ENCODE measurements at places on chromosomes 5 and 9.

DNA sequence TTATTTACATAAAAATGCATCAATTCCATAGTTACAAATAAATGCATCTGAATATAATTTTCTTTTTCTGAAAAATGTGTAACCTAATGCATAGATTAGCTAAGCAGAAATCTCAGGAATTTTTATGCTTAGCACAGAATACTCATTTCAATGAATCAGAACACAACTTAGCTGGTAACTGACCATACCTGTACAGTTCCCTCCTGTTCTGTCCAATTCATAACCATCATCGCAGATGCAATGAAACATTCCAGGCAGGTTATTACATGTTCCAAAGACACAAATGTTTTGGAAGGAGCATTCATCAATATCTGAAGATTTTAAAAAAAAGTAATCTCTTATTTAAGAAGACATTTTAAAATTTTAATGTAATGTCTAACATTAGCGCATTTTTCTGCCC, 219.4 kb downstream of the FBN2 start:
- DNase-seq: no peak

GRCh38 chr9:2800394-2801179, 43.3 kb downstream of the PUM3 start:
- DNase-seq: peak; percentile 25

GRCh38 chr9:131276094-131276888, at the start of gene FAM78A:
FAM78A (minus strand) TSS chr9:131276510; CDS start chr9:131276179, 331 bp downstream.
- DNase-seq: peak; percentile 10

DNA sequence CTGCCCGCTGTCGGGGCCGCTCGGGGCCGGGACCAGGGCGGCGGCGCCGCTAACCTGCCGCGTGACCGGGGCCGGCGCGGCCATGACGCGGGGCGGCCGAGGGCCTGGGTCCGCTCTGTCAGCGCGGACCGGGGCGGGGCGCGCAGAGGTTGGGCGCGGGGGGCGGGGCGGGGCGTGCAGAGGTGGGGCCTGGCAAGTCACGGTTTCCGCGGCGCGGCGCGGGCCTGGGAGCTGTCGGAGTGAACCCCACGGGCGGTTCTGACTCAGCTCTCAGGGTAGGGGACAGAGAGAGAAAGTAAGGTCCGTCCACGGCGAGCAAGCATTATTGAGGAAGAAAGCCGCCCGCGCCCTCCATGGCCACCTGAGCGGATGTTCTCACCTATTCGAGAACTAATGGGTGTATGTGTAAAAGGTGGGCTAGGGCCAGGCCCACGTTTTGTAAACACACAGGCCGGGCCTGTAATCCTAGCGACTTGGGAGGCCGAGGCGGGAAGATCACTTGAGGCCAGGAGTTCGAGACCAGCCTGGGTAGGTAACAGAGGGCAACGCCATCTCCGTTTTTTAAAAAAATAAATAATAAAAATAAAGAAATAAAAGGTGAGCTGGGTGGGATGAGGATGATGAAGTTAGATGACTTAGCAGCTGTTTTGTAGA, at the start of gene PRXL2C:
TSS of gene PRXL2C (minus strand) at position 120 of the 654 bp plus-strand sequence. CDS start at position 84, 36 bp downstream.
- peak; percentile 65 for DNase-seq

GRCh38 chr5:123882965-123883345, 371.0 kb downstream of the CSNK1G3 start:
- DNase-seq: peak; percentile 9

DNA sequence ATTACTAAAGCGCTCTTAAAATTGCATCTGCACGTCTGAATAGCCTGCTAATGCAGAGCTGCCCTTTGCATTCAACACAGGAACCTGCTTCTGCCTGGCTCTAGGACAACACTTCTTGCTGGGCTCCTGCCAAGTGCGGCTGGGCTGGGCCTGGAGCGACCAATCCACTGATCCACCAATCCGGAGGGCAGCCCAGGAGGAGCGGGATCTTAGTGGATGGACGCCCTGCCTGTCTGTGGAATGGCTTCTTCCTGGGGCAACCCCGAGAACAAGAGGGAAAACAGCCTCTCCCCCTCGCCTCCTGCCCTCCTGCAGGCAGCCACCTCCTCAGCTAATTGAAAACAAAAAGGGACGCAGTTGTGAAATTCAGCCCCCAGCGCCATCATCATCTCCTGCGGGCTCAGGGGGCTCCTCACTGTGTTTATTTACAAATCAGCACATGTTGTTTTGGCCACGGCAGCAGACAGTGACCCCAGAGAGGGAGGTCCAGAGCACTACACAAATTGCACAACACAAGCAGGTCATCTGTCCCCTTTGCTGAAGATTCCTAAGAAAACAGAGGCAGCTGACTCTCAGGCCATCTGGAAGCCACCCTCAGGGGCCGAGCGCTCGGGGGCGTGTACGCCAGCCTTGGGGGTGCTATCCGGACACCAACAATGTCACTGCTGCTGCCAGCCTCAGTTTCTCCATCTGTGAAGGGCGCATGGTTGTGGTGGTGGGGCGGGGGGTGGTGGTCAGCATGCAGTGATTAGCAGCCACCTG, 57.3 kb downstream of the GADD45G start:
- DNase-seq: peak; percentile 96

GRCh38 chr5:180820788-180821321, 18.2 kb upstream of the MGAT1 start:
- no peak for DNase-seq

- no peak for DNase-seq
Measured at GRCh38 chr5:180824630-180825476, 22.2 kb upstream of the MGAT1 start.

DNA sequence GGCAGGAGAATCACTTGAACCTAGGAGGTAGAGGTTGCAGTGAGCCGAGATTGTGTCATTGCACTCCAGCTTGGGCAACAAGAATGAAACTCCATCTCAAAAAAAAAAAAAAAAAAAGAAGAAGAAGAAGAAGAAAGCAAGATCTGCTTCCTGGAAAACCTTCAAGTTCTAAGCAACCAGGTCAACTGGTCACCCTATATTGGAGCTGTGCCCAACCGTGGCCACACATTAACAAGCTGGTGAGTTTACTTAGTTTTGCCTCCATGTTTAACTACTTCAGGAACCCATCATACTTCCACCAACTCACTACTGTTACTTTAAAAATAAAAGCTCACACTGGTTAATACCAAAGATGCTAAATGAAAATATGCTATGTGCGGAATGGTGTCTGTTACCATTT, 12.3 kb upstream of the SKP1 start:
- DNase-seq: no peak

GRCh38 chr5:65041296-65042158, 272.8 kb downstream of the CWC27 start:
- peak; percentile 78 for DNase-seq

GRCh38 chr5:102933721-102934459, 178.8 kb downstream of the PAM start:
- no peak for DNase-seq

GRCh38 chr9:113219969-113220368, 1.1 kb downstream of the FKBP15 start:
- DNase-seq: peak; percentile 90

DNA sequence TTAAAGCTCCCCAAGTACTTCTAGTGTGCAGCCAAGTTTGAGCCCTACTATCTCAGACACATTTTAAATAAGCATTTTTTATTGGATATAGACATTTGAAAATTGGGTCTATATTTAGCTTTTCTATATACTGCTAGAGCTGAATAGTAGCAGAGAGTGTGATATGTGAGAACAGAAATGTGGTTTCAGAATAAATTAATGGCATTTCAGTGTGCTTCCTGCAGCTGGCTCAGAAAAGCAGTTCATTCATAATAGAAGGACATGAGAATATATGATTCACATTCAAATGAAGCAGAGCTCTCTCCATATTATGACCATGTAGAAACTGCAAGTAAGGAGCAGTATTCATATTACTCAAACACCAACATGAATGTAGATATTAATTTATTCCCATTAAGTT, 464.0 kb downstream of the PTPRD start:
- DNase-seq: no peak

DNA sequence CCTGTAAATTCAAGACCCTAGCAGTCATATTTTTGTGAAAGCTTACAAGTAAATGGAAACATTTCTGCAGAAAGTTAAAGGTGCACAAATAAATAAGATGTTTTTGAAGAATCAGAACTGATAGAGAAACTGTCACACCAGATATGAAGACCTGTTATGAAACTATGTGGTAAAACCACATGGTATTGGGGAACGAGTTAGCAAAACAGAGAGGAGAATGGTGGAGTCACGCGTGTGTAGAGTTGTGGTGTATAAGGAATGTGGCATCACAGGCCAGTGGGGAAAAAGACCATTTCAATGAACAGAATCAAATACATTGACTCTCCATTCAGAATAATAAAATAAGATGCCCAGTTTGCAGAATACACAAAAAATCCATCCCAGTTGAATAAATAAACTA, 477.2 kb downstream of the ICE1 start:
- no peak for DNase-seq

DNA sequence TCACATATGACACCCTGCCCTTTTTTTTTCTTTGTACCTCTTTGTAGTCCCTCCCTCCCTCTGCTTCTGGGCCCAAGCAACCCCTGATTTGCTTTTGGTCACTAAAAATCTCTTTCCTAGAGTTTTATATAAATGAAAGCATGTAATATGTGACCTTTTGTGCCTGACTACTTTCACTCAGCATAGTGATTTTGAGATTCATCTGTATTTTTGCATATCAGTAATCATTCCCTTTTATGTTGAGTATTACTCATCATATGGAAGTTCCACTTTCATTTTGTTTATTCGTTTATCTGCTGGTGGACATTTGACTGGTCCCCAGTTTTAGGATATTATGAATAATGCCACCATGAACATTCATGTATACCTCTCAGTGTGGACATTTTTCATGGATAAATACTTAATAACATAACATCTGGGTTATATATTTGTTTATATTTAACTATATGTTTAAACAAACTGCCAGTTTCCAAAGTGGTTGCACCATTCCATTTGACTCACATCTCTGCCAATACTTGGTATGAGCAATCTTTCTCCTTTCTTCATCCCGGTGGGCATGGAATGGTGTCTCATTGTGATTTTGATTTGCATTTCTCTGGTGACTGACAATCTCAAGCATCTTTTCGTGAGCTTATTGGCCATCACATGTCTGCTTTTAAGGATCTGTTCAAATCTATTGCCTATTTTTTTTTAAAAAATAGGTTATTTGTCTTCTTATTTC, 115.7 kb upstream of the S1PR3 start:
- DNase-seq: no peak

GRCh38 chr9:135877791-135878527, 29.4 kb downstream of the CAMSAP1 start:
- DNase-seq: no peak

GRCh38 chr5:101112645-101113044, 209.6 kb upstream of the ST8SIA4 start:
- no peak for DNase-seq

- DNase-seq: no peak
Measured at GRCh38 chr5:174675916-174676315, 48.5 kb upstream of the MSX2 start.

DNA sequence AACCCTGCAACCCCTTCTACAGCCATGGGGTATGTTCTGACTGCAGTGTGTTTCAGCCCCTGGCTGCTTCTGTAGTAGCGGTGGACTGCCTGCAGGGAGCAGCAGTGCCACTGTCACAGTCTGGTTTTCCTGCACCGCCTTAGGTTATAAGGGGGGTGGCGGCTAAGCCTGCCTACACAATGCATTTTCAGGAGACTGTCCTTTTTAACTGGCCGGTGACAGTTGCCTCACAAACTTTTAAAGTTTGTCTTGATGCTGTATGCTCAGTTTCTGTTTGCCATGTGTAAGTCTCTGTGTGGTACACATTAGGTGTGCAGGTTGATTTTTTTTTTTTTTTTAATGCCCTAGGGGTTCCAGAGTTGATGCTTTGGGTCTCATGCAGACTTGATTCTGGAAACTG, 53.0 kb downstream of the NUP214 start:
- peak; percentile 72 for DNase-seq
